ENCODE measurements at places on chromosomes 12 and 14. TPM values are rescaled to one million over a fixed set of nuclear protein-coding genes. Genes with fewer than 3 reads are reported as not detected.

DNA sequence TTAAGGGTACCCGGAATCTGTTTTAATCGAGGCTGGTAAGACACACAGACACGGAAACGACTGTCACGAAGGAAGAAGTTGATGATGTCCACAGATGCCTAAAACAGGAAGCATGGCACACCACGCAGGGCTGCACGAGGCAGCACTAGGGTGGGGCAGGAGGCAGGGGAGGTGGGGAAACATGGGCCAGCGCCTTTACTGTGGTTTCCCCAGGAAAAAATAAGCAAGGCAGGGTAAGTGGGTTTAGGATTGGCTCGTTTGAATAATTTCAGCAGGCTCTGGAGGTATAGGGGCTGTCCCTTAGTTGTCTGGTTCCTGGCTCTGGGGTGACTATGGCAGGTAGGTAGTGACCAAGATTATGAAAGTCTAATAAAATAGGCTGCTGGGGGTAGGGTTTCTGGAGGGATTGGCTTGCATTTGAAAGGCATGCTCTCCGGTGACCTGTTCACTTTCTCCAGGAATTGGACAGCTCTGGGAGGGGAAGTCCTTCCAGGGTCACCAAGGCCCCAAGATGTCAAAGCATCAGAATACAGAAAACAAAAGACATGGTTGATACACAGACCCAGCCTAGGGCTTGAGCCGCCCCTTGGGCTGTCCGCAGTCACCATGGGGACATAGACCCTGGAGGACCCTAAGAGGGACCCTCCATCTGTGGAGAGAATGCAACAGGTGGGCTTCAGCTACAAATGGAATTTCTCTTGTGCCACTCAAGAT lies 35.3 kb downstream of the MAP1LC3B2 start:
- DNase-seq: no peak
- H3K27ac ChIP-seq: no peak overlapping the region
- no peak overlapping the region for H3K4me3 ChIP-seq
- no peaks in the 10 kb centered on the region for H3K27me3 ChIP-seq
- H3K4me1 ChIP-seq: no peaks in the 10 kb centered on the region
- H3K36me3 ChIP-seq: no peaks in the 10 kb centered on the region

- peaks cover 21% of the 10 kb centered on the region for H3K4me1 ChIP-seq
- peak within 1 kb of the TSS; percentile 87 for H3K27ac ChIP-seq
- H3K27me3 ChIP-seq: no peaks in the 10 kb centered on the region
- no peaks in the 10 kb centered on the region for H3K36me3 ChIP-seq
- peak; percentile 59 for DNase-seq
- H3K4me3 ChIP-seq: peak within 1 kb of the TSS; percentile 67
Measured at GRCh38 chr12:26195250-26195640, at the start of gene SSPN. Gene SSPN, plus strand, starts transcription at chr12:26195573. Its CDS starts 100 bp downstream, at chr12:26195673.

DNA sequence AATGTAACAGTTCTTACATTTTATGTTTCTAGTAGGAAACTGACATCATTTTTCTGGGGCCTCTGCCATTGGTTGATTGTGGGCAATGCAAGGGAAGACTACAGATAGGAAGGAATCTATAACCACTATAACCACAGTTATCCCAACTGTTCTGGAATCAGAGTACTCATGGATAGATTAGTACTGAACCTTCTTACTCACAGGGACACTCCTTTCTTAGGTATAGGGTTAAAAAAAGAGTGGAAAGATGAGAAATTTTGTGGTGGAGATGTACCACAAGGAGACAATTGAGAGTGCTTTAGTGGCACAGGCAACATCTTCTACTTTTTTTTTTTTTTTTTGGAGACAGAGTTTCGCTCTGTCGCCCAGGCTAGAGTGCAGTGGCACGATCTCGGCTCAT lies 21.0 kb downstream of the TMEM116 start:
- H3K4me3 ChIP-seq: no peak overlapping the region
- H3K27ac ChIP-seq: no peak overlapping the region
- H3K27me3 ChIP-seq: no peaks in the 10 kb centered on the region
- DNase-seq: no peak
- no peaks in the 10 kb centered on the region for H3K4me1 ChIP-seq

- H3K4me1 ChIP-seq: peaks cover 17% of the 10 kb centered on the region
- no peak within 1 kb of the TSS for H3K27ac ChIP-seq
- no peak for DNase-seq
- no peaks in the 10 kb centered on the region for H3K36me3 ChIP-seq
Measured at GRCh38 chr14:69259527-69260189, at the start of gene GALNT16. Gene GALNT16, plus strand, starts transcription at chr14:69260158. Its CDS starts 133 bp downstream, at chr14:69260291.

DNA sequence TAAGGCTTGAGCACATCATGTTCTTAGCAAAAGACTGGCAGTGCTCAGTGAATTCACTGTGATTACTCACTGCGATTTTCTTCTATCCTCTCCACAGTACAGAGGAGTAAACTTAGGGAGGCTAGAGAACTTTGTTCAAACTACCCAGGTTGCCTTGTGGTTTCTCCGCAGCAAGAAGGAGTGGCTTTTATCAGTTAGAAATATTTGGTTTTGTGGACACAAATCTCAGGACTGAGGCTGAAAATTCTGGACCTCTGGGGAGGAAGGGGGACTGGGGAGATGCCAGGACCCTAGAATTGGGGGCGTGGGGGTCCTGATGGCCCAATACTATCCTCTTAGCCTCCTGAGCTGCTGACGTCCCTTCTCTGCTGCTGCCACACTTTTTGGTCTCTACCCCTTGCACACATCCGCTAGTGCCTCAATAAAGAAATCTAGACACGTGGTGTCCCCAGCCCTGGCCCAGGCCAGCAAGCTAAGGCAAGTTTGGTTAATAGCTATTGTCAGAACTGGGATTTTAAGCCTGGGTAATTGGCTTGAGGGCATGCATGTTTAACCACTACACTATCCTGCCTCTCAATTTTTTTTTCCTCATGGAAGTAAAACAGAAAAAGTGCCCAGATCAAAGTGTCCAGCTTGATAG lies 842 bp downstream of the OAS2 start:
- H3K4me3 ChIP-seq: peak overlapping the region; percentile 53
- no peak for DNase-seq
- H3K27ac ChIP-seq: peak overlapping the region; percentile 84
- H3K4me1 ChIP-seq: peaks cover 24% of the 10 kb centered on the region
- H3K36me3 ChIP-seq: no peaks in the 10 kb centered on the region
- H3K27me3 ChIP-seq: no peaks in the 10 kb centered on the region

DNA sequence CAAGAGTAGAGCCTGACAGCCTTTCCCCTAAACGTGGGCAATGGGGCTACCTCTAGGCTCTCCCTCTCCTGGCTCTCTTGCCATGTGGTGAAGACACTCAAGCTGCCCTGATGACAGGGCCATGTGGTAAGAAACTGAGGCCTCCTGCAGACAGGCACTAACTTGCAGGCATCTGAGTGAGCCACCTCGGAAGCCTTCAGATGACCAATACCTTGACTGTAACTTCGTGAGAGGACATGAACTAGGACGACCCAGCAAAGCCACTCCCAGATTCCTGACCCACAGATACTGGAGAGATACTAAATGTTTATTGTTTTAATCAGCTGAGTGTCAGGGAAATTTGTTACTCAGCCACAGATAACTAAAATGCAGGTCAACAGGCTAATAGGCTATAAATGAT lies 96.4 kb downstream of the EFCAB11 start:
- no peak overlapping the region for H3K4me3 ChIP-seq
- no peaks in the 10 kb centered on the region for H3K36me3 ChIP-seq
- no peak for DNase-seq
- H3K27ac ChIP-seq: no peak overlapping the region

GRCh38 chr12:104720339-104721038 lies 237.6 kb downstream of the SLC41A2 start:
- H3K36me3 ChIP-seq: no peaks in the 10 kb centered on the region
- H3K4me1 ChIP-seq: peaks cover 6% of the 10 kb centered on the region
- DNase-seq: no peak

GRCh38 chr12:19694627-19695026 lies 255.3 kb downstream of the AEBP2 start:
- no peak for DNase-seq
- no peak overlapping the region for H3K27ac ChIP-seq
- no peaks in the 10 kb centered on the region for H3K36me3 ChIP-seq
- H3K4me1 ChIP-seq: no peaks in the 10 kb centered on the region

GRCh38 chr12:120240495-120240833 lies 25.1 kb downstream of the PXN start:
- DNase-seq: no peak
- no peaks in the 10 kb centered on the region for H3K4me1 ChIP-seq
- no peak overlapping the region for H3K4me3 ChIP-seq
- H3K36me3 ChIP-seq: no peaks in the 10 kb centered on the region
- peak overlapping the region; percentile 56 for H3K27ac ChIP-seq

DNA sequence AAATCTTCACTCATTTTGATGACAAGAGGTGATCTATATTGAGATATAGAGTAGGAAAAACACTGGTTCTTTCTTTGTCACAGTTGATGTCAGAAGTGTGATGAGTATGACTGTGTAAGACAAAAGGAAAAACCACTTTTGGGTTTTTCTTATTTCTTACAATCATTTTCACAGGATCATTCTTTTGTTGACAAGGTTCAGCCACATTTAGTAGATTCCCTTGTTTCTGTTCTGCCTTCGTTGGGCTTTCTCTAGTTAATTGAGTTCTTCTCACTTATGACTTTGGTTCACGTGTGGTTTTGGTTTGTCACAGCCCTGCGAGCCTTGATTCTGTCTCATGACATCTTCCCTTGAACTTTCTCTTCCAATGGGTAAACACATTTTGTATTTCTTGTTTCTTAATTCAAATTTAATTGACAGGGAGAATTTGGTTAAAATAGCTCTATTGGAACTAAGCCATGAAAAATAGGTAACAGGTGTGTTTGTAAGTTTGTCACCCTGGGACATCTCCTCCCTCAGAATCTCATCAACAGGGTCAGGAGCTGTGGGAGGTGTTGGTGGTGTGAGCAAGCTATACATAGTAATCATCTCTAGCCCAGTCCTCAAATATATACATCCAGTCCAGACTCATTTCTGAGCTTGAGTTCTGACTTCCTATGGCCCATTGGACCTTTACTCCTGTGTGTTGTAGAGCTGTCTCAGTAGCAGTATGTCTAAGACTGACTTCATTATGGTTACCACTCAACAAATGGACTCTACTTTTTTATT lies 255.3 kb downstream of the BMP4 start:
- H3K4me3 ChIP-seq: no peak overlapping the region
- DNase-seq: no peak
- H3K4me1 ChIP-seq: no peaks in the 10 kb centered on the region
- H3K27me3 ChIP-seq: no peaks in the 10 kb centered on the region

GRCh38 chr12:32344047-32344446 lies 55.3 kb upstream of the FGD4 start:
- peaks cover 40% of the 10 kb centered on the region for H3K36me3 ChIP-seq
- no peaks in the 10 kb centered on the region for H3K27me3 ChIP-seq
- H3K4me1 ChIP-seq: no peaks in the 10 kb centered on the region
- no peak overlapping the region for H3K27ac ChIP-seq
- no peak for DNase-seq

GRCh38 chr14:91369628-91370445 lies 47.8 kb downstream of the CCDC88C start:
- H3K36me3 ChIP-seq: no peaks in the 10 kb centered on the region
- H3K27me3 ChIP-seq: no peaks in the 10 kb centered on the region
- H3K27ac ChIP-seq: no peak overlapping the region
- no peak overlapping the region for H3K4me3 ChIP-seq
- no peak for DNase-seq

DNA sequence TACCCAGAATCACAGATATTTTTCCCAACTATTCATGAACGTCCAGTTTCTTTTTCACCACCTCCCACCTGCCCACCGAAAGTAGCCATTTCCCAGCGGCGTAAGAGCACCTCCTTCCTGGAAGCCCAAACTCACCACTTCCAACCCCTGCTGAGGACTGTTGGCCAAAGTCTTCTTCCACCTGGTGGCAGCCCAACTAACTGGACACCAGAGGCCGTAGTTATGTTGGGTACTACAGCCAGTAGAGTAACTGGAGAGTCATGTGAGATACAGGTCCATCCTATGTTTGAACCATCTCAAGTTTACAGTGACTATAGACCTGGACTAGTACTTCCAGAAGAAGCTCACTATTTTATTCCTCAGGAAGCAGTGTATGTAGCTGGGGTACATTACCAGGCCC lies 81.6 kb downstream of the RAD52 start:
- no peak for DNase-seq
- H3K27me3 ChIP-seq: no peaks in the 10 kb centered on the region

GRCh38 chr12:22029991-22030390 lies 16.0 kb upstream of the CMAS start:
- H3K4me3 ChIP-seq: no peak overlapping the region
- DNase-seq: no peak
- no peaks in the 10 kb centered on the region for H3K27me3 ChIP-seq
- peaks cover 10% of the 10 kb centered on the region for H3K4me1 ChIP-seq
- H3K27ac ChIP-seq: no peak overlapping the region

GRCh38 chr14:21263284-21264024 lies 5.8 kb downstream of the HNRNPC start:
- H3K36me3 ChIP-seq: no peaks in the 10 kb centered on the region
- no peak for DNase-seq
- peaks cover 92% of the 10 kb centered on the region for H3K4me1 ChIP-seq
- H3K27me3 ChIP-seq: no peaks in the 10 kb centered on the region

DNA sequence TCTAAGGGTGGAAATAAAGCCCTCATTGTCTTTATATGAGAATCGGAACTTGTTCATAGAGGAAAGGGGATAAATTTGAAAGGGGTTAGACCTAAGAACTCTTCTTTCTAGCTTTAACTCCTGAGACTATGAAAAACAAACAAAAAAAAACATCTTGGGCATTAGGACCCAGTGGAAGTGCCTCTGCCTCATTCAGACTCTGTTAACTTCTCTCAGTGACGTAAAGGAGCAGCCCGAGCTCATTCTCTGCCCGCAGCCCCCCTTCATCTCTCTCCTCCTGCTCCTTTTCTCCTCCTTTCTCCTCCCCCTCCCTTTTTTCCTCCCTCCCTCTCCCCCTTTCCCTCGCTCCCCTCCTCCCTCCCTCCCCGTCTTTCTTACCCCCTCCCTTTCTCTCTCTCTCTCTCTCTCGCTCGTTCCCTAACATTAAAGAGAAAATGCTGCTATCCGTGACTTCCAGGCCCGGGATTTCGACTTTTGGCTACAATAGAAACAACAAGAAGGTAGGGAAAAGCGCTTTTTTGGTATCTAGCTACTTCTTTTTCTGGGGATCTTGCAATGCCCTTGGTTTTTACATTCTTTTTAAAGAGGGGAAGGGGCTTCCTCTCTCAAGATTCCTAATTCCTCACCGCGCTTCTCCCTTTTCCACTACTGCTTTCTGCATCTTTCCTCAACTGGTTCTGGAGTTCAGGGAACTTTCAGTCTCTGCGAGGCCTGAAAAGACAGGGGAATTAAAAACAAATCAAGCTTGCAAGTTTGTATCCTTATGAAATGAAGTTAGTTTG lies at the start of gene RBMS2:
Gene RBMS2, plus strand, starts transcription at position 231 of the 782 bp plus-strand sequence. Its CDS starts 204 bp downstream, at position 435.
- H3K4me3 ChIP-seq: peak within 1 kb of the TSS; percentile 51
- peak within 1 kb of the TSS; percentile 97 for H3K27ac ChIP-seq
- H3K36me3 ChIP-seq: no peaks in the 10 kb centered on the region
- peaks cover 29% of the 10 kb centered on the region for H3K4me1 ChIP-seq
- no peaks in the 10 kb centered on the region for H3K27me3 ChIP-seq
- peak; percentile 84 for DNase-seq

DNA sequence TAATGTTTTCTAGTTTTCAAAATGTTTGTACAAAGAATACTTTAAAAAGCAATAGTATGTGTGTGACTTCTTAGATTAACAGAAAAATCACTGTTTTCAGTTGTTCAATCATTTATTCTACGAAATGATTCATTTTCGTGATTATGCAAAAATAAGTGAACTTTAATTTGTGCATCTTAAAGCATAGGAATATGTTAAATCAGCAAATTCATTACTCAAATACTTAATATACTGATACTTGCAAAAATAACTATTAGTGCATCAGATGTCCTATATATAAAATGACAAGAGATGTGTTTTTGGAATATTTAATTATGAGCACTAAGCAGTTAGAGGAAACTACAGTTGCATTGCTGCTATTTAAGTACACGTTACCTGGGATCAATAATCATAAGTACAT lies 11.0 kb downstream of the SOX5 start:
- DNase-seq: no peak
- H3K36me3 ChIP-seq: no peaks in the 10 kb centered on the region
- H3K27ac ChIP-seq: no peak overlapping the region
- no peak overlapping the region for H3K4me3 ChIP-seq
- H3K4me1 ChIP-seq: no peaks in the 10 kb centered on the region

Gene RNASE3
- total RNA-seq: not detected

Gene KLRB1
- total RNA-seq: not detected

Gene DLK1
- total RNA-seq: not detected
